Activated naive CD8-positive, alpha-beta T cell treated with anti-CD3 and anti-CD28 coated beads, Interleukin-2, amount 10 ng/mL, durations not matched to agents 7 days and 5 days (primary cell): ENCODE measurements at places on chromosomes 2 and 18. TPM values are rescaled to one million over a fixed set of nuclear protein-coding genes. Genes with fewer than 3 reads are reported as not detected.

DNA sequence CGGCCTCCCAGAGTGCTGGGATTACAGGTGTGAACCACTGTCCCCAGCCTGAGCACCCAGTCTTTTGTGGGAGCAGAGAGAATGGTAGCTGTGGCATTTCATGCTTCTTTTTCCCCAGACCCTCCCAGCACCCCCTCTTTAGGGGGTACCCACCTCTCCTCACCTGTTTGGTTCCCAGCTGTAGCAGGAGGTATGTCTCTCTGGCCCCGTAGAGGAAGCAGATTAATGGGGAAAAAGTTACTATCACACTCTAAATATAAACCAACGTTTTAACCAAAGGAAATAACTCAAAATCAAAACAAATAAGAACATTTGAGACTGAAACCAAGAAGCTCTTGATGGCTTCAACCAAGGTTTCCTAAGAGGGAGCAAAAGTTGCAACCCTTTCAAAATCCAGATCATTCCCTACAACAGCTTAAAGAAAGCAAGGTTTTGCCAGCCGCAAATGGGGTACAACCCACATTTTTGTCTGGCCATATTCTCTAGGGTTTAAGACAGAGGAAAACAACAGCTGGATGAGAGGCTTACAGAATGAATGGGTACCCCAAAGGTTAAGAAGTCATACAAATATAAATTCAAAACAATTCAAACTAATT lies 8.0 kb downstream of the RNF125 start:
- DNase-seq: no peak

GRCh38 chr18:57128220-57128932 lies 18.5 kb upstream of the BOD1L2 start:
- DNase-seq: no peak

Gene HJURP
- total RNA-seq: 100 TPM

GRCh38 chr2:108069515-108070310 lies 83.4 kb downstream of the SLC5A7 start:
- DNase-seq: no peak

Gene CNOT9
- 75.0 TPM for total RNA-seq

GRCh38 chr2:74548900-74549826 lies 4.6 kb downstream of the LOXL3 start:
- DNase-seq: peak; percentile 54

Gene LYG2
- not detected for total RNA-seq

Gene MAB21L4
- not detected for total RNA-seq

DNA sequence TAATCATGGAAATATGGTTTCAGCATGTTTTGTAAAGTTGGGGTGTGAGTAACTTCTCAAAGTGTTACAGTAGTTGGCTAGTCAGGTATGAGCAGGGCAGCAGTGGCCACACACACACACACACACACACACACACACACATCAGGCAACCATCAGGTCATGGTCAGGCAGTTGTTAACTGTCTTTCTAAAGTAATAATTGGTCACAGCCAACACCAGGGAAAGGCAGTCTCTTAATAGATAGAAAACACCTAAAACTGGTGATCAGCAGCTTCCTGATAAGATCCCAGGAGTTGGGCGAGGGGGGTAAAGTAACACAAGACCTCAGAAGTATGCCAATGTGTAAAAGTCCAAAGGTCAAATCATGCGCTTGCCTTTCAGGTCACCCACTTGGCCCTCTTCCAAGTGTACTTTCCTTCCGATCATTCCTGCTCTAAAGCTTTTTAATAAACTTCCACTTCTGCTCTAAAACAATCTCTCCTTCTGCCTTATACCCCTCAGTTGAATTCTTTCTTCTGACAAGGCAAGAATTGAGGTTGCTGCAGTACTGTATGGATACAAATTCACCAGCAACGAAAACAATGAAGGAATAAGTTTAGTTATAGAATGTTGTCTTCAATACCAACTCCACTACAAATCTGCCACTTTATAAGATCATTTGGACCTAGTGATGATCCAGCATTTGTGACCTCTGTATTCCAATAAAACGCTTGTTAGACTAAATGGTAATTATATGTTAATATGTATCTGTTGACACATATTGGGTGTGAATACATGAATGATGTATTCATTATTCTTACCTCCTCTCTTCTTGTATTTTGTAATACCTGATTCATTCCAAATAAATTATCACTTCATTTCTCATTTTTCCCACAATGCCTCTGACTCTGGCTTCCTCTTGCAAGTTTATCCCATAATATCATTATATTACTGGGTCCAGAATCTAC lies 254.3 kb downstream of the METTL4 start:
- DNase-seq: no peak

Gene SERPINB10
- not detected for total RNA-seq

DNA sequence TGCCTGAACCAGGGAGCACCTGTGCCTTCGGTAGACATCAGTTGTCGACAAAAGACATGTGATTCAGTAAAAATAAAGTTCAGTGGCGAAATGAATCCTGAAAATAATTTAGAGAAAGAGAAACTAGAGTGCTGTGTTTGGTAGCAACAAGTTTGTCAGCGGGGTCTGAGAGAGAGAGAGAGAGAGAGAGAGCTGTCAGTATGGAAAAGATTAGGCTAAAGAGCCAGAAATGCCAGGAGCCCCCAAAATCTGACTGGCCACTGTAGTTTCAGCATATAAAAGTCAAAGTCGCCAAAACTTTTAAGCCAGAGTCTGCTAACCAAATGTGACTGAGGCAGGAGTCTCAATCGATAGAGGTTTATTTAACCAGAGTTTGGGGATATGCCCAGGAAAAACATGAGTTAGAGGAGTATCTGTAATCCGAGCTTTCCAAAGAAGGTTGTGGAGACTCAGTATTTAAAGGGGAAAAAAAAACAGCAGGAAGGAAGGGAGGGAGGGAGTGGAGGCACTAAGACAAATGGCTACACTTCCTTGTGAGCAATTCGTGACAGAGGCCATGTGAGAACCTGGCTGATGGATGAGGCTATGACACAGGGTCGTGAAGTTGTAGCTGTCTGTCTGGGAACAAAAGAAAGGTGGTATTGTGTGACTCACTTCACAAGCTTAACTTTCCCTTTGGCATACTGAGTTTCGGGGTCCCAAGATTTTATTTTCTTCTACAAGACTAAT lies 20.5 kb upstream of the GNAL start:
- no peak for DNase-seq

Gene TRABD2A
- 85.5 TPM for total RNA-seq

Gene CWC22
- 23.0 TPM for total RNA-seq

Gene CRYBA2
- total RNA-seq: not detected

GRCh38 chr2:7881063-7881462 lies 800.8 kb upstream of the ID2 start:
- DNase-seq: no peak

Gene LAMA1
- total RNA-seq: not detected

- DNase-seq: no peak
These were observed 484 bp downstream of the ABCB6 start for GRCh38 chr2:219218217-219218731.

Gene DSG1
- not detected for total RNA-seq

Gene CROCC2
- not detected for total RNA-seq

GRCh38 chr2:96359310-96359709 lies 23.7 kb downstream of the NCAPH start:
- DNase-seq: no peak

Gene WNT10A
- 1.9 TPM for total RNA-seq

DNA sequence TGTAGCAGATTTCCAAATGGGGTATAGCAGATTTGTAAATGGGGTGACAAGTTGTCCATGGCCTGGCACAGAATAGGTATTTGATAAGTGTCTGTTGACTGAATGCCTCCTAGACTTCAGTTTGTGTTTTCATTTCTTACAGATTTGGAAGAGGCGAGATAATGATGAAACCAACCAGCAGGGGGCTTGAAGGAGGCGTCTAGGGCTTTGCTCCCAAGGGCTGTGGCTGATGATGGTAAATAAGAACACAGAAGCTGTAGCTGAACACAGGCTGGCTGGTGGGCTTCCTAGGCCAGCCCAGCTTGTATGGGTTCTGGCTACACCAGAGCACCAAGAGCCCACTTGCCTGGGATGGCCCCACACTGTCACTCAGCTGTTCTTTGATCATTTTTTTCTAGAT lies 19.4 kb downstream of the SFTPB start:
- no peak for DNase-seq

Gene ZNF385B
- total RNA-seq: not detected

GRCh38 chr2:46009315-46009714 lies 287.9 kb upstream of the EPAS1 start:
- no peak for DNase-seq

Gene SMAD7
- 26.8 TPM for total RNA-seq

DNA sequence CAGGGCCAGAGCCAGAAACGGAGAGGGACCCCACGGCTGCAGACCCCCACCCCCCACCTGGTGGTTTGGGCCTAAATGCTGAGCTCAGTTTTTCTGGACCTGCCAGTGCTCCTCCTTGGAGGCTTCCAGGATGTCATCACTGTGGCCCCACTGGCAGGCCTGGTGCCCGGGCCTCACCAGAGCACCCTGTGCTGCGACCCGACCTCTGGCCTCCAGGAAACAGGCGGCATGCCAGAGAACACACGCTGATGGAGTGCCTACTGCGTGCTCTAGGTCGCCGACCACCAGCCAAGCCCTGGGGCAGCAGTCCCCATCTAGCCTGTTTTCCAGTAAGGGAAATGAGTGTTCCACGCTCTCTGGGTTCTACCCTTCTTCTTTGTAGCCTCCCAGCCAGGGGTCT lies 33.8 kb downstream of the HS6ST1 start:
- DNase-seq: no peak

DNA sequence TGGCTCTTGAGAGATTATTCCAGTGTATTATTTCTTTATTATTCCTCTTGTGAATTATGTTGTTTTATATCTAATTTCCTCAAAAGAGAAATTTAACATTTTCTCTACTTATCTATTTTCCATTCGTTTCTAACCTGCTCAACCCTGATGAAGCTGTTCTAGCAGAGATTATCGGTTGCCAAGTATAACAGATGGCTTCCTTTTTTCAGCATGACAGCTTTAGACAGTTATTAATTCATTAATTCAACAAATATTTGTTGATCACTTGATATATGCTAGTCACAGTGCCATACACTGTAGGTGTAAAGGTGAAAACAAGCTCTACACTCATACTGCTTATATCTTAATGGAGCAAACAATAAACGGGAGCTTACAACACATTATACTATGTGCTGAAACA lies 137.9 kb upstream of the UBE2E3 start:
- DNase-seq: no peak

- no peak for DNase-seq
These were observed 132.8 kb downstream of the TPO start for GRCh38 chr2:1546023-1546591.

Gene UGT1A5
- not detected for total RNA-seq

Gene NPPC
- 0.40 TPM for total RNA-seq

DNA sequence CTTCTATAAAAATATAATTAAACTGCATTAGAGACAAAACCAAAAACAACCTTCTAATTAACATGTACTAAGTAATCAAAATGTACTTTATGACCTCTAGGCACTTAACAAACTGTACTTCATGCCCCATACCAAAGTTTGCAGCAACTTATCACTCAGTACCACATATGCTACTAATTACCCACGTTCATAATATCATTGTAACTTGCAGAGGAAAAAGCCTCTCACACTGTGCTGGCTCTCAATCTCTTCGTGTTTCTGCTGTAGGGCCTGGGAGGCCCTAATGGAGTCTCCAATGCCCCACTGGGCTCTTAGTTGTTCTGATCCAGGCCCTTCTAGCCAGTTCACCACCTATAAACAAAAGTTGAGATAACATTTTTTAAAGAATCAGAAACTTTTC lies 82.1 kb upstream of the CCDC141 start:
- no peak for DNase-seq

Gene ZNF521
- total RNA-seq: not detected

DNA sequence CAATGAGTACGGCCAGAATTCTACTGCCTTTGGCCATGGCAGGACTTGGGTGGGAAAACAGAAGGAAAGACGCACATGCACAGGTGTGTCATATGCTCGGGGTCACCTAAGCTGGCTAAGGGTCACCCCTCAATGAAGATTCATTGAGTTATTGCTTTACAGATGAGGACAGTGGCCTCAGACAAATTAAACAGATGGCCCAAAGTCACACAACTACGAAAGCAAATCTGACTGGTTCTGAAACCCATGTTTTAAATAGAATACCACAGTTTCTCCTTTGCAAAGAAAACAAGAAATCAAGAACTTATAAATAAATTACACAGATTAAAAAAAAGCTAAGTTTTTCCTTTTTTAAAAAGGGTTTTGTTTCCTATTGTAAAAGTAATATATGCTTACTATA lies 70.5 kb downstream of the ID2 start:
- no peak for DNase-seq

- no peak for DNase-seq
These were observed 26.1 kb upstream of the MMADHC start for GRCh38 chr2:149613704-149614103.

DNA sequence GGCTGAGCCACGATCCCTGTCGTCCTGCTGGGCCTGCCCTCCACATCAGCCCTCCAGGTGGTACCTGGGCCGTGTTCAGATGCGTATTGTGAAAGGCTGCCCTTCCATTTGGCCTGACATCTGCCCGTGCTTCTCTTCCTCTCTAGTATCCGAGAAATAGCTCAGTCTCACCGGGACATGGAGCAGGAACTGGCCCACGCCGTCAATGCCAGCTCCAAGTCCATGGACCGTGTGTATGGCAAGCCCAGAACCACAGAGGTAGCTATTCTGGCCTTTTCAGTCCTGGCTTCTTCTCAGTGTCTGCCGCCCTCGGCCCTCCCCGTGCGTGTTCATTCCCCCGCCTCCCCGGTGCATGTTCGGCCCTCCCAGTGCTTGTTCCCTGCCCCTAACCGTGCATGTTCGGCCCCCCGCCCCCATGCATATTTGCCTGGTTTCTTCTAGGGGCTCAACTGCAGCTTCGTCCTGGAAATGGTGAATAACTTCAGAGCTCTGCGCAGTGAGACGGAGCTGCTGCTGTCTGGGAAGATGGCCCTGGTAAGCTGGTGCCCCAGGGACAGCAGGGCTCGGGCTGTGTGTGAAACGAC lies 104.3 kb downstream of the USP40 start:
- DNase-seq: no peak

Gene RFTN2
- 0.08 TPM for total RNA-seq

- no peak for DNase-seq
These were observed 50.3 kb upstream of the GAREM2 start for GRCh38 chr2:26122630-26123029.

GRCh38 chr2:28521663-28522062 lies 25.8 kb downstream of the PLB1 start:
- no peak for DNase-seq

GRCh38 chr2:62216616-62217015 lies 20.7 kb downstream of the B3GNT2 start:
- DNase-seq: no peak

DNA sequence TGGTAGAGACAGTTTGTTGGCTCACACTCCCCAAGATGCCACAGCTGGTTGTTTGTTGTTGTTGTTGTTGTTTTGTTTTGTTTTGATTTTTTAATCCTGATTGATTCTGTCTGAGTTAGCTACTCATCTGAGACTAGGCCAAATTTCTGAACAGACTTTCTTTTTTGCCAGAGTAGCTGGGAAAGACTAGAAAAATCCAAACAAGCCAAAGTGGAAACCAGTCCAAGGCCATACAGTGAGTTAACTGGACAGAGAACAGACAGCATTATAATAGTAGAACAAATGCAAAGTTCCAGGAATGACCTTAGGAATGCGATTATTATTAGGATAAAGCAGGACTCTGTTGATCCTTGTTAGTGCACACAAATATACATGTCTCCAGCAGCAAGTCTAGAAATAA lies 43.8 kb upstream of the CYP26B1 start:
- DNase-seq: no peak

- DNase-seq: no peak
These were observed 647.8 kb upstream of the RAB6C start for GRCh38 chr2:129331638-129332037.

- no peak for DNase-seq
These were observed 19.6 kb upstream of the RPL31 start for GRCh38 chr2:100982431-100982861.
